Stimulated activated CD8-positive, alpha-beta memory T cell treated with anti-CD3 and anti-CD28 coated beads, Interleukin-7, amount 100 ng/mL, for 1 hour (primary cell): ENCODE measurements at places on chromosomes 5 and 9.

DNA sequence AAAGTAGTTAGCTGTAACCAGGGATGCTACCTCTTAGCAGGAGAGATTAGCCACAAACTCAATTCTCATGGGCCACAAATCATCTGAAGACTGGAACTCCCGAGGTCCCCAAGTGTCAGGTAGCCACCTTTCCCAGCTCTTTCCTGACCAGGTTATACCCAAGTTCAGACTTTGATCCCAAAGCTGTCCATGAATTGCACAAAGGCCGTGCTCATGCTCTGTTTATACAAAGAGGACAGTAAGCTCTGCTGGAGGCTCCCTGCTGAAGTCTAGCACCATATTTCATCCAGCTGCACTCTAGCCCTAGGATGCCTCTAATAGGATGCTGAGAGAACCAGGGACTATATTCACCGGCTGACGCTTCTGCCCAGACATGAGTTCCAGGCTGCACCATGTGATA is 271.0 kb upstream of the ADAMTSL1 start:
- DNase-seq = no peak

DNA sequence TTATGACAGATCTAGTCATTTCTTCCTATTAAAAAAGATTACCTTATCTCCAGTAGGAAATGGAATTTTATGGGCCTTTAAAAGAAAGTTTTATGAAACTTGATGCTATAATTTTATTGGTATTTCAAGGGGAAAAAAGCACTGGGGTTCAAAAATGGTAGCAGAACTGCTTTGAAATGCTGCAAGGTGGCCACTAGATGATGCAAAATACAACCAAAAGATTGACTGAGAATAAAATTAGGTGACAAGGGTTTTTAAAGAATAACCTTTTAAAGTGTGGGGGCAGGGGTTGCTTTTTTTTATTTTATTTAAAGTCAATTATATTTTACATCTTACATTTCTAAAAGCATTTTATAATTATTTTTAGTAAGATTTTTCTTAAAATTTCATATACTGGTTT is 61.7 kb downstream of the KLF9 start:
- DNase-seq = no peak

GRCh38 chr9:14219850-14220249 is 94.1 kb downstream of the NFIB start:
- no peak for DNase-seq

- DNase-seq = no peak
These were observed 29.3 kb upstream of the LVRN start for GRCh38 chr5:115932991-115933390.

GRCh38 chr9:34089311-34089710 is 37.2 kb downstream of the DCAF12 start:
- DNase-seq = no peak

DNA sequence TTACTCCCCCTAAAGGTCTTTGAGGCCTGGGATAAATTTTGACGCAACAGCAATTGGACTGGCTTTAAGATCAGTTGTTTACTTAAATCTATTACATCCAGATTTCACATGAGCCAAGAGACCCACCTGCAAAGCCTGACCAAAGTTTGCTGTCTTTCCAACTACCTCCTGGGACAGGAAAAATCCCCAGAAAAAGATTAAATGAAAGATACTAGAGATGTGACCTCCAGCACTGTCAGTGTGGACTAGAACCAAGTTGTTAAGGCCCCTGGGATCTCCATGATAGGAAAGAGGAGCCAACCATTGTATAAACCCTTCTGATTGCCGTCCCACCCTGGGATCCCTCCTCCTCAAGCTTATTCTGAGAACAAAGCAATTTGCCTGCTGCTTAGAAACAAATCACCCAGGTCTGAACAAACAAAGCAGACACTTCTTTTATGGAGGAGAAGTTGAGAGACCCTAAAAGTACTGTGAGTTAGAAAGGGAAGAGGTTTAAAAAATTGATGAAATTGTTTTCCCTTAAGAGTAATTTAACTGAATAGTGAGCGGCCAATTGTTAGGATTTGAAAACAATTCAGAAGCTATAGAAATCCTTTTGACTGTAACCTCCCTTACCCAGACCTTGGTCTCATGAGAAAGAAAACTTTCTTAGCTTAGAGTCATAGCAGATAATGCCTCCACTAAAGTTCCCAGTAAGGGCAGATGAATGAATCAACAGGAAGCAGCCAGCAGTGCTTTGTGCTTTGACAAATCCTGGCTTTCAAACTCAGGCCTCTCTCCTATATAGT is 255.2 kb downstream of the TMEM167A start:
- DNase-seq = no peak

DNA sequence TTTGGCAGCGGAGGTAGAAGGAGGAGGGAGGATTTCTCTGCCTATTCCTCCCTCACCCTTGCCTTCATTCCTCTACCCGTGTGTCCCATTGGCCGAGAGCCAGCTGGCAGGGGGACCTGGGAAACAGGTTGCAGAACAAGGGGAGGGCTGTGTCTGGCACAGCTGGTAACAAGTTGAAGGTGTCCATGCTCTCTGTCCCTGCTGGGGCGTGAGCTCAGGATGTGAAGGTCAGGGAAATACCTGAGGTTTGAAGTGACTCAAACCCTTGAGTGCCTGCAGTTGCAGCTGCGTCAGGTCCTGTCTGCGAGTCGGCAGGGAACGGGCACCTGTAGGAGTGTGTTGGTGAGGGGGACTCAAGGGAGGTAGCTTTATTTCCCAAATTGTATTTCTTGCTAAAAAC is 16.2 kb downstream of the MIGA2 start:
- no peak for DNase-seq

DNA sequence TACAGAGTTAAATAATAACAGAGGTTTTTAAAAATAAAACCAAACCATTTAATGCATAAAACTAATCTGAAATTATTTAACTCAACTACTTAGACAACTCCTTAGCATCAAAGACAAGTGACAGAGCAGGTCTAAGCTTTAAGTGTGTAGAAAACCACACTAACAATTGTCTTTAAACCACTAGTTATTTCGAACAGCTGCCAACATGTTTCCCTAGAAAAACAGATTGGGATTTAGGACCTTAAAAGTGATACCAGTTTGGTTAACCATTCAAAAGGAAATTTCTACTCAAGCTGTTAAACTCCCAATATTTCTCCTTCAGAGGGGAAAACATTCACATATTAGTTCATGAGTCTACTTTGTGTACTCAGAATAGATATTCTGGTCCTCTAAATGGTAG is 208.7 kb downstream of the BNC2 start:
- no peak for DNase-seq

GRCh38 chr9:5509573-5509972 is 758 bp upstream of the PDCD1LG2 start:
- DNase-seq = no peak

- DNase-seq = no peak
These were observed 22.7 kb downstream of the CHD1 start for GRCh38 chr5:98905857-98906688.

- no peak for DNase-seq
These were observed 43.7 kb downstream of the SLC36A1 start for GRCh38 chr5:151491062-151491461.

DNA sequence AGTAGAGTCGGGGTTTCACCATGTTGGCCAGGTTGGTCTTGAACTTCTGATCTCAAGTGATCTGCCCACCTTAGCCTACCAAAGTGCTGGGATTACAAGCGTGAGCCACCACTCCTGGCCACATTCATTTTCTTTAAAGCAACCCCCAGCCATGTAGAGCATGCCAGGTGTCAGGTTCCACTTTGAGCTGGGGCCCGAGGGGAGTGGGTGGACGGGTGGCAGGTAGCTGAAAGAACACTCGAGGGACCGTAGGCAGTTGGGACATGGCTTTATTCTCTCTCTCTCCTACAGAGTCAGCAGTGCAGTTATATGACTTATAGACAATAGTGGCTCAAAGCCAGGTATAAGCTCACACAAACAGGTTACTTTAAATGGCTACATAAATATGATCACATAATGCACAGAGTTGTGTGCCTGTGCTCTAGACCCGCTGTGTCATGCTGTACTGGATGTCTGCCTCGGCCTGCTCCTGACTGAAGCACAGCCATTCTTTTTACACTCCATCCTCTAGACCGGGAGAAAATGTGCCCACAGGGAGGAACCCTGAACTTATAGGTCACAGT is 60.5 kb upstream of the FAM120A start:
- no peak for DNase-seq

GRCh38 chr5:65061974-65062353 is 293.2 kb downstream of the CWC27 start:
- no peak for DNase-seq

DNA sequence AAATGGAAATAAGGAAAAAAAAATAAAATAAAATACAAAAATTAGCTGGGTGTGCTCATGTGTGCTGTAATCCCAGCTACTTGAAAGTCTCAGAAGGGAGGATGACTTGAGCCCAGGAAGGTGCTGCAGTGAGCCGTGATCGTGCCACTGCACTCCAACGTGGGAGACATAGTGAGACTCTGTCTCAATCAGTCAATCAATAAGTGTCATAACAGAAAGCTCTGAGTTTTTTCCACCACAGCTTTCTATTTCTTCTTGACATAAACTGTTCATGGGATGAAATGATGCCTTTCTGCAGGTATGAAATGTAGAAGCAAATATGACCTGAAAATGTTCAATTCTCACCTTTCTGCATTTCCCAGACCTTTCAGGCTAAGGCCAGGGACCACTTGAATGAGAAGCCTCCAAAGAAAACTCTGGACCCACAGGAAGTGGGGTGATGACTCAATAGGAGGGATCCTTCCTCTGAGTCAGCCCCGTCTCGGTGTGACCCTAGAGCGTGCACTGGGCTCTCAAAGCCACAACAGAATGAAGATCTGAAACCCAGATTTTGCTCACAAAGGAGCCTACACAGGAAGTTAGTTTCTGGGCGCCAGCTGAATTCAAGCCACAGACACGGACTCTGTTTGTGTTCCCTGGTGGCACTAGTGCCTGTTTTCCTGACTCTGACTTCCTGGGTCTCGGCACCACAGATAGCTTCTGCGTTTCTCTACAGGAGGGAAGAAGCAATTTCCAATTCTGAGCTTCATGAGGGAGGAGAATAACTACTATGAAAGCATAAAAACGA is 62.0 kb downstream of the ANKH start:
- DNase-seq = peak; percentile 50

DNA sequence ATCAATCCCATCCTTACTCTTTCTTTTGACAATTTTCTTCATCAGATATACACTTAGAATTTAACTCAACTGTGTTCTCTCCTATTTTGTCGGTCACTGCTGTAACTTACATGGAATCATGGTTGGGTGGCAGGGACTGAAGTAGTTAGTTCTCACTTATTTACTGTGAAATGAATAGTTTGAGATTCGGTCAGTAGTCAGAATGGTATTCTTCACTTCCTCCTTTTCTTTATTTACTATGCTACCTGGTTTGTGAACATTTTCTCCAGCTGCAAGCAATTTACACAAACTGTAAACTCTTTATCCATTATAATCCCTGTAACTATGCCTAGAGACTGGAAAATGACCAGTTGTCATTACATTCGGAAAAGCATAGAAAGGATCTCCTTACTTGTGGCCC is 41.5 kb upstream of the GDNF start:
- no peak for DNase-seq

DNA sequence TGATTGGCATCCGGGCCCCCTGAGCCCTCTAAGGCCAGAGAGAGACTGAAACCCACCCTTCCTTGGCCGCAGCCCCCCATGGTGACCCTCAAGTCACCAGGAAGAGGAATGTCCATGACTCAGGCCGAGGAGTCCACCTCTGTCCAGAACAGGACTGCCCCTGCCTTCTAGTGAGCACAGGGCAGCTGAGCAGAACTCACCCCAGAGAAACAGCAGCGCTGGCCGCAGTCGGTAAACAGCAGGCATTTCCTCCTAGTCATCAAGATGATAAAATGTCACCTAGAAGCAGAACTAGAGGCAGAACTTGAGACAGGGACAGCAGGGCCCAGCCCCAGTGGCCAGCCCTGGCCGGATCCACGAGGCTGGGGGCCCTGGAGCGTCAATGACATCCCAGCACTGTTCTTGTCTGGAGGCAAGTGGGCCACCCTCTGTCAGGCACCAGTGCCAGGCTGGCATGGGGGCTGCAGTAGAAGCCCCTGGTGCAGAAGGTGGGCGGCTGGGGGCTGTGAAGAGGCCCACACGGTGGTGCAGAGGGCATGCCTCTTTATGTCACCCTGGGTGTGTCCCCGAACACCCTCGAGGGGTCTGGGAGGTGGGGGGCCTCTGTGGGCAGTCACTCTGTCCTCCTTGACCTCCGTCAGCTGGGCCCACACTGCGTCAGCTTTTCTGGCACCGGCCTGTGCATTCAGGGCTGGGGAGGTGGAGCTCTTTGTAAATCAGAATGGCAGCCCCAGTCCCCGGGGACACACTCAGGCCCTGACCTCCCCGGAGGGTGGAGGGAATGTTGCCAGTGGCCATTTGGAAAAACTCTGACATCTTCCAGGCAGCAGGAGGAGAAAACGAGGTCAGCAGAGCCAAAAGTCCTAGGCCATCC is 83.0 kb downstream of the NTNG2 start:
- no peak for DNase-seq

DNA sequence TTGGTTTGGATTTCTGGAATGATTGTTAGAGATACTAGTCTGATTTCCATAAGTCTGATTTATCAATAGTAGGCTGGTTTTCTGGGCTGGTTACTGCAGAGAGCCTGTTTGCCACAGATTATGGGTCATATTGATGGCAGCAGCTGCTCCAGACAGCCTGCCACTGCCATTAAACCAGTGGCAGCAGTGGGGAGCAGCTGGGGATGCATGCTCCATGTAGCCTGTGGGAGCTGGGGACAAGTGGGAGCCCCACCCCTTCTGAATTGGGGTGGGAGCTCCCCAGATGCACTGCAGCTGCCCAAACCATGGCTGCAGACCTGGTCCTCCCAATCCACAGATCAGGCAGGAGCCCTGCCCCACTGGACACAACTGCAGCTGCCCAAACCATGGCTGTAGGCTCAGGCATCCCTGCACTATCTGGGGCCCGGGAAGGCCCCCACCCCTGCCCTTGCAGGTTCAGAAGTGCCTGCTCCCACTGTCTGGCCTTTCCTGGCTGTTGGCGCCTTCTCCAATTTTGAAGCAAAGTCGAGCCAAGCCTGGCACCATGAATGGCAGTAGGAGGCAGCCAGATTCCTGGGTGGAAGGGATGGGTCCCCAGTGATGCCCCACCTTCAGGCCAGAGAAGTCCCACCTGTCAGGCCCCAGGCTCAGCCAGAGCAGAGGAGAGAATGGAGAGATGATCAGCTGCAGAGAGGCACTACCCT is 402.9 kb upstream of the TYRP1 start:
- DNase-seq = no peak

- DNase-seq = no peak
These were observed 32.1 kb downstream of the MARCHF3 start for GRCh38 chr5:126998201-126998631.

DNA sequence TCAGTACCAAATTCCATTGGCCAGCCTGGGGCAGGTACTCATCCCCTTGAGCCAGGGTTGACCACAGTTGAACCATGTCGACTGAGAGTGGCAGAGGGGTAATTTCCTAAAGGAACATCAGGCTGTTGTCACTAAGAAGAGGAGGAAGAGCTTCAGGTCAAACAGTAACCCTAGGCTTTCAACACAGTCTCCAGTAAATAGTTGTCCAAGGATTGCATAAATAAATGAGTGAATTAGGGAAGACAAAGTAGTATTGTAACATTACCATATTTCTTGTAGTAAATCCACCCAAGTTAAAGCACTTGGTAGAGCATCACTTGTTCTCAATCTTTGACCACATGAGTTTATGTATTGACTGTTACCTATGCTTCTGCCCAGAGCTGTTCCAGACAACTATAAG is 7.4 kb downstream of the PSAT1 start:
- no peak for DNase-seq
